Right hindlimb (tissue), 1 donor: ENCODE measurements at places on chromosomes 11 and 22.

GRCh38 chr11:32178692-32179091, 87.8 kb downstream of the RCN1 start:
- no peak for DNase-seq

GRCh38 chr11:45085646-45086501, 60.6 kb upstream of the PRDM11 start:
- no peak for DNase-seq

- no peak for DNase-seq
Observed at GRCh38 chr11:61855939-61856680, 28.0 kb downstream of the FADS2 start.

DNA sequence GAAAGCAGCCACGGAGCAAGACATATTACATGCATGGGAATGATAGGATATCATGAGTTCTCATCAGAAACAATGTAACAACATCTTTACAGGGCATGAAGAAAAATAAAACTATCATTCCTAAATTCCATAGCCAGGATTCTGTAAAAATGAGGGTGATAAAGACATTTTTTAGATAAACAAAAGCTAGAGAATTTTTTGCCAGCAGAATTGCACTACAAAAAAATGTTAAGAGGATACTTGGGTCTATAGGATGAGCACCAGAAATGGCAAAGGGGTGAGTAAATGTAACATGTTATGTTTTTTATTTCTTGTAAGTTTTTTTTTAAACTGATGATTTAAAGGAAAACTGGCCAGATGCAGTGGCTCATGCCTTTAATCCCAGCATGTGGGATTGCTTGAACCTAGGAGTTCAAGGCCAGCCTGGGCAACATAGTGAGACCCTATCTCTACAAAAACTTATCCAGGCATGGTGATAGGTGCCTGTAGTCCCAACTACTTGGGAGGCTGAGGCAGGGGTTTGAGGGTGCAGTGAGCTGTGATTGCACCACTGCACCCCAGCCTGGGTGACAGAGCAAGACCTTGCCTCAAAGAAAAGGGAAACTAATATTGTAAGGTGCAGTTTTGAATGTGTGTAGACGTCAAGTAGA, 33.2 kb downstream of the TBX1 start:
- no peak for DNase-seq

DNA sequence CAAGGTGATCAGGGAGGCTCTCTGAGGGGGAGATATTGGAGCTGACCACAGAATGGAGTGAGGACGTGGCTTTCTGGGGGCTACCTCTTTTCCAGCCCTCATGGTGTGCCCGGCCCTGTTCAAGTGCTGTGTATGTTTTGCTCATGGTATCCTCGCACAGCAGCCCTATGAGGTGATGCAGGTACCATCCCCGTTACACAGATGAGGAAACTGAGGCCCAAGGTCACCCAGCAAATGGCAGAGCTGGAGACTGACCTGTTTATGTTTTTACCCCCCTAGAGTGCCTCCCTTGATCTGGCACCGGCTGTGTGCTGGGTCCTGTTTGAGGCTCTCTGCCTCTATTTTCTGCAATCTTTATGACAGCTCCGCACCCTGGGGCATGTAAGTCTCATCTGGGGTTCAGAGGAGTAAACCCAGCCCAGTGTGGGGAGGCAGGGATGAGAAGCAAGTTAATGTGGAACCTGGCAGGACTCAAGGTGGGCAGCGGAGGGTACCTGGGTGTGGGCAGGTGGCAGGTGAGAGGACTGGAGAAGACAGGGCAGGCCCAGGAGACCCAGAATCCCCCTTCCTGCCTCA, 20.8 kb downstream of the SGSM1 start:
- DNase-seq: no peak

DNA sequence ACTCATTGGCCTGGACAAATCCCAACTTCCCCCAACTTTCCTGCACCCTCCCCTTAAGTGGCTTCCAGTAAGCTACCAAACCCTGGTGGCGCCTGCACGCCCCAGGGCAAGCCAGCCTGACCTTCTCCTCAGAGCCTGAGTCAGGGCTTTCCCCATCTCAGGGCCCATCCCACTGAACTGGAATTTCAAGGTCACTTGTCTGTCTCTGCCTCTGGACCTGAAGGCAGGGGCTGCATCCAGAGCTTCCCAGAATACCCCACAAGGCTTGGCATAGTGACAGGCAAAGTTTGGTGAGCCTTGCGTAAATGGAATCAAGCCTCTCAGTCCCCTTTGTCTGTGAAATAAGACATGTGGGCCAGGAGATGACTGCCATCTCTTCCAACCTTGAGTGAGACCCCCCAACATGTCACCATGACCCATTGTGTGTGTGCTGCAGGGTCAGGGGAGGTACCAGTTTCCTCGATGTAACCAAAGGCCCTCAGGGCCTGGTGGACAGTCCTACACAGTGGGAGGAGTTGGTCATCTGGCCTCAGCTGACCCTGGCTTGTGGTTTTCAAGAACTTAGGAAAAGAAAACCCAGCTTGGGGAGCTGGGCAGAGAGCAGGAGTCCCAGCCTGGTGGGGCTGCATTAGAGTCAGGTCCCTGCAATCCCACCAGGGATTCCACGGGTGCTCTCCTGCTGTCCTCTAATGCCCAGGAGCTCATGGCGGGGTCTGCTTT, 8.9 kb downstream of the ALX4 start:
- no peak for DNase-seq

- DNase-seq: peak; percentile 14
Observed at GRCh38 chr22:19704355-19705015, 9.8 kb upstream of the SEPTIN5 start.

DNA sequence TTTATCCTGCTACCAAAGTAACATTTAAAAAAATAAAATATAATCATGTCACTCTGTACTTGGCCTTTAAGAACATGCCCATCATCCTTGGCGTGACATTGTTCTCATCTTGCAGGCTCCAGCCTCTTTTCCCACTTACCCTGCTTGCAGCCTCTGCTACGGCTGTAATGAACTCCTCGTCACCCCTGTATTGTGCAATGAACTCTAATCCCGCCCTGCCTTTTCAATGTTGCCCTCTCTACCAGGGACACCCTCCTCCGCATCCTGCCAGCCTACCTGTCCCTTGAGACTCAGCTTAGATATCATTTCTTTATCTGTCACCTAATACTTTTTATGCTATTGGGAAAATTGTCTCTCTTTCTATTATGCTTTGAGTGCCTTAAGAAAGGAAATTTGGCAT, 12.6 kb upstream of the MMP20 start:
- DNase-seq: no peak

DNA sequence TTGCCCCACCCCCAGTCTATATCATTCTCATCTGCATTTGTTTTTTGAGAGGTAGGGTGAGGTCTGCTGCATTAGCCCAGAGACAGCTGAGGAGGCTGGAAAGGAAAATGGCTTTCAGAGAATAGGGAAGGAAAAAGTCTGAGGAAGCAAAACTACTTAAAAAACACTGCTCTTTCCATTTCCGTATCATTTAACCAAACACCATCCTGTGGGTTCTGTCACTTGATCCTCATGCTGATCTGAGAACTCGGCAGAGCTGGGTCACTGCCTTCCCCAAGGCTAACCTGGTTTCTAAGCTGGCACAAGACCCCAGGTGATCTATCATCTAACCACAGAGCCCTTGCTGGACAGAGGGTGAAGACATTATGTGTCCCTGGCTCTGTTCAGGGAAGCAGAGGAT, 1.2 kb downstream of the FOLR2 start:
- DNase-seq: no peak

DNA sequence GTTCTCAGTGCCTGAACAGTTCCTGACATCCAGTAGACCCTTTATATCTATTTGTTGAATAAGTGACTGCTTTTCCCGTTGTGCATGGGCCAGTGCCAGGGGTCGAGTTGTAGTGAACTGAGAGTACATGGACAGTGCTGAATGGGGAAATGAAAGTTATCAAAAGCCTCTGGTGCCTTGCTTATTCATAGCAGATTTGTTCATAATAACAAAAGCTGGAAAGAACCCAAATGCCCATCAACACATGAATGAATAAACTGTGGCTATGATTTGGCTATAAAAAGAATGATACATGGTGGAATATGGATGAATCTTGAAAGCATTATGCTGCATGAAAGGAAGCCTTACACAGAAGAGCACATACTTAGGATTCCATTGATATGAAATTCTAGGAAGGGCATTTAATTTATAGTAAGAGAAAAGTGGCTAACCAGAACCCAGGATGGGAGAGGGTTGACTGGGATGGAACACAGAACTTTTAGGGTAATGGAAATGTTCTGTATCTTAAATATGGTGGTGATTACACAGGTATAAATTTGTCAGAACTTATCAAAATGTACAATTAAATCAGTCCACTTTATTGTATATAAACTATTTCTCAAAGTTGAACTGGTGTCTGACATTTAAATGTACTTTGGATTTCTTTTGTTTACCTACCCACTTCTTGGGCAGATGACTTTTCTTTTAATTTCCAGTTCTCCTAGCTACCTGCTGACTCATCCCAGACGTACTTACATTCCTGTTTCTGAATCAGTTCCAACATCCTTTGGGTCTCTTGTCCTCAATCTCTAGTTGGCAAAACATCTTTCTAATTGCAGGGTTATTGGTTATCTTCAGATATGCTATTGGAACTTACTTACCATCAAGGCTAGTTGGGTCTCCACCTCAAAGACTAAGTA, 42.8 kb downstream of the PACS1 start:
- no peak for DNase-seq

DNA sequence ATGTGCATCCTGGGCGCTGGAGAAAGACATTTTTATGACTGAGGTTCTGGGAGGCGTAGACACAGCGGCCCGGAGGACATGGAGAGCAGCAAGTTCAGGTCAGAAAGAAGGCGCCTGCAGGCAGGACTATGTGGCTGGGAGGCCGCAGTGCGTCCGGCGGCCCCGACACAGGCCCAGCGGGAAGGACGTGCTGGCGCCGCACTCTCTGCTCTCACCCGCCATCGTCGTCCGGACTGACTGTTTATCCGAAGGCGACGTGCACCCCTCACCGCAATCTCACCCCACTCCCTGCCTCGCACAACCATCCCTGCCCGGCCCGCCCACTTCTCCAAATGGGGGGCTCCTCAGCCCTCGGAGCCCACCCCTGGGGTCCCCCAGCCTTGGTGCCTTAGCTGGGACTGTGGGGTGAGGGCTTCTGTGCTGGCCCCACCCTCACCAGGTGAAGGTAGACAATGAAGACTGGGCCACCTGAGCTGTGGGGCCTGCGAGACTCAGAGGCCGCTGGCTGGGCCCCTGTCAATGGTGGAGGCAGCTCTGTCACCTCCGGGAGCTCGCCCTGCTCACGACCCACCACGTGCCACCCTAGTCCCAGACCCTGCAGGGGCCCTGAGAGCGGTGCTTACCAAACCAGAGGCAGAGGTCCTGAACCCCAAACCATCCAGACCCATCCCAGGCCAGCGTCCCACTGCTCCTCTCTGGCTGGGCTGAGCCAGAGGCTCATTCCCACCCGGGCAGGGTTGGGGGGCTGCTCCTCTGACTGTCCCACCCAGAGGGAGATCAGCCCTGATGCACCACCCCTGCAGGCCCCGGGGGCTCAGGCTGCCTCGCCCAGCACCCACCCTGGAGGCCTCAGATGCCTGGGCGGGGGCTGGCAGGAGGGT, 16.2 kb upstream of the MUC5B start:
- no peak for DNase-seq

GRCh38 chr11:127238321-127238720, 237.8 kb upstream of the KIRREL3 start:
- no peak for DNase-seq

DNA sequence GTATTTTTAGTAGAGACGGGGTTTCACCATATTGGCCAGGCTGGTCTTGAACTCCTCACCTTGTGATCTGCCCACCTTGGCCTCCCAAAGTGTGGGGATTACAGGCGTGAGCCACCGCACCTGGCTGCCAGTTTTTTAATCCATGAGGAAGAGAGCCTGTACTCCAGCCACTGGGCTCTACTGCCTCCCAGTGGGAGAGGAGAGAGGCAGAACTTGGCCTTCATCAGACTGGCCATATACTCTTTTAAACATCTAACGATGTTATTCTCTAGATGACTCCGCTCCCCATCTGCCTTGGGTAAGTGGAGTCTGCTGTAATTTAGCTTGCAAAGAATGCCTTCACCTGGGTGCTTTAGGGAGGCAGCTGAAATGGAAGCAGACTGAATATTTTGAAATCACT, 34.6 kb downstream of the SLC6A5 start:
- no peak for DNase-seq

DNA sequence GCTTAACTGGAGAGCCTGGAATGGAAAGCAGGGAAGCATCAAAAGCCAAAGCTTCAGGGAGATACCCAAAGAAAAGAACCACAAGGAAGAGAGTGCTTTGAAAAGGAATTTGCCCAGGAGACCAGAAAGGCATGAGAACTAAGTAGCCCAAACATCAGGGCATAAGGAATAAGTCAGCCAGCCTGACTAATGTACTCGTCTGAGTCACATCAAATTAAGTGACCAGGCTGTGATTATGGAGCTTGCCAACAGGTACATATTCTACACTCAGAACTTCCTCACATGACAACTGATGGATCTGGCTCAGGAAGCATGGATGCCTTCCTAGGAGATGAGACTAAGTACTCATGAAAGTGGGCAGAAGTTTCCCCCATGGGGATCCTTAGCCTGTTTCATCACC, 366.7 kb downstream of the BUD13 start:
- no peak for DNase-seq

DNA sequence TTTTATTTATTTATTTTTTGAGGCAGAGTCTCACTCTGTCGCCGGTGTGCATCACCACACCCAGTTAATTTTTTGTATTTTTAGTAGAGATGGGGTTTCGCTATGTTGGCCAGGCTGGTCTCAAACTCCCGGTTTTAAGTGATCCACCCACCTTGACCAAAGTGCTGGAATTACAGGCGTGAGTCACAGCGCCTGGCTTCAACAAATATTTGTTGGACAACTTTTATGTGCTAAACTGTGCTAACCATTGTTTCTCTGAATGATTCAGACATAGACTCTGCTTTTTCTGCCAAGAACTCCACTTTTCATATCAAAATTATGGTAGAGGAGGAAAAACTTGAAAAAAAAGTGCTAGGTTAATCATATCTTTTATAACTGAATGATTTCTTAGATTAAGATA, 36.3 kb downstream of the MMP7 start:
- no peak for DNase-seq

- no peak for DNase-seq
Observed at GRCh38 chr22:24763872-24764485, 10.5 kb downstream of the PIWIL3 start.

DNA sequence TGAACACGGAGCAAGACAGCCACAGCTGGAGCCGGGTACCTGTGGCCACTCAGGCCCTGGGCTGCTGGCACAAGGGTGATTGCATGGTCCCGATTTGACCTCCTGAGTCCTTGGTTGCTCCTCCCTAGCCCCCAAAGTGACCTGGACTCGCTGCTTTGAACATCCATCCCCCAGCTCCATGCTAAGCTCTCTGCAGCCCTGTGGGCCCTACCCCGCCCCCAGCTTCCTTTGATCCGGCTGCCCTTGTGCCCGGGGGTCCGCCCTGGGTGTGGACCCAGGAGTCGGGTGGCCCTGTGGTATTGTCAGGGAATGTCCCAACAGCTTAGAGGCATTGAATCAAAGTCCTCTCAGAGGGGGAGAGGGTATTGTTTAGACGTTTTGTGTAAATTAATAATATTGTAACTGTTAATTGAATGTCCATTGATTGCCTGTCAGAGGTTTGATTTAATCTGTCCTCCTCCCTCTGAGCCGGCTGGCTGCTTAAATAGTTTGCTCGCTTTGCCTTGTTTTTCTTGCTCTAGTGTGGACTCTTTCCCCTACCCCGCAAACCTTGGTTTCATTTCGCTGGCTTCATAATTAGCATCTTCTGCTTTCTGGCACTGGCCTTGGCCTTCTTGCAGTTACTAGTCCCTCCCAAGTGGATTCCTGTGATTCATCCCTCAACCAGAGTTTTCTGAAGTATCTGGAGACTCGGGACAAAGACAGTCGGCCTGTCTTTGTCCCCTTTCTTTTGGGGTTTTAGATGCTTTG, 20.7 kb downstream of the GRIK4 start:
- no peak for DNase-seq
